Fibroblast of skin of right quadriceps (primary cell): ENCODE measurements at places on chromosomes 16 and 17.

GRCh38 chr17:67636834-67637520, 80.8 kb upstream of the NOL11 start:
- DNase-seq, result peak; percentile 37

DNA sequence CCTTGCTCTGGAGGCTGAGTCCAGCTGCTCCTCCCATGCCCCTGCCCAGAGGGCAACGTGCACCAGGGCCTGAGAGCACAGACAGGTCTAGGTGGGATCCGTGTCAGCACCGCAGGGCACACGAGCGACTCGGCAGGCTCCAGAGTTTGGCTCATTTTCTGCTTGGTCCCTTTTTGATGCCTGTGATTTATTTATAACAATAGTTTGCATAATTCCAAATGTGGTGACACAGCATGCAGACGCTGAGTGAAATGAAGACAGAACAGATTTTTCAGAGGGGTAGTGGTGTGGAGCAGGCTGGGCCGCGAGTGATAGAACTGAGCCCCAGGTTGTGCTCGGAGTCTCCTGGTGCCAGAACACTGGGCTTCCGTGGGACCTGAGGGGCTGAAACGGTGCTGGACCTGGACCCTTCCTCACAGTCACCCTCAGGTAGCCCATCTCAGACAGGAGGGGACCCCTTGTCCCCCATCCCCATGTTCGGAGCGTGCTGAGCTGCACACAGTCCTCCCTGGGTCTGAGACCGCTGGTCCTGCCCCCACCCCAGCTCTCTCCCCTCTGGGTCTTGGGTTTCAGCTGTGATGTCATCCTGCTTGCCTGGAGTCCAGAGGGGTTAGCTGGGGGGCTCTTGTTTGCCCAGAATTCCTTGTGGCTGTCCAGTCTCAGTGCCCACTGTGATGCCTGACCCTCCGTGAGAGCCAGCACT, 95.9 kb downstream of the METRNL start:
- DNase-seq, result no peak

DNA sequence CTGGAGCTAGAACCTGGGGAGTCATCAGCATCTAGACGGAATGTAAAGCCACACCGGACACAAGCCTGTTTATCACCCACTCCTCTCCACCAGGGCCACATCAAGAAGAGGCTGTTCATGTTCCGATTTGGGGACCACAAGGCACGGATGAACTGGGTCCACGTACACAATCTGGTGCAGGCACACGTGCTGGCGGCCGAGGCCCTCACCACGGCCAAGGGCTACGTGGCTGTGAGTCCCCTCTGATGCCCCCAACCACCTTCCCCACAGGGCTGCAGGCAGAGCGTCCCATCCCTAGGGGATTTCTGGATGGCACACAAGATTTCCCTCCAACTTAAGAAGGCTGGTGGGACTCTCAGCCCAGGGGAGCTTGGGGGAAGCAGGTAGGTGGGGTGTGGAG, 19.1 kb downstream of the SDR42E2 start:
- no peak for DNase-seq

DNA sequence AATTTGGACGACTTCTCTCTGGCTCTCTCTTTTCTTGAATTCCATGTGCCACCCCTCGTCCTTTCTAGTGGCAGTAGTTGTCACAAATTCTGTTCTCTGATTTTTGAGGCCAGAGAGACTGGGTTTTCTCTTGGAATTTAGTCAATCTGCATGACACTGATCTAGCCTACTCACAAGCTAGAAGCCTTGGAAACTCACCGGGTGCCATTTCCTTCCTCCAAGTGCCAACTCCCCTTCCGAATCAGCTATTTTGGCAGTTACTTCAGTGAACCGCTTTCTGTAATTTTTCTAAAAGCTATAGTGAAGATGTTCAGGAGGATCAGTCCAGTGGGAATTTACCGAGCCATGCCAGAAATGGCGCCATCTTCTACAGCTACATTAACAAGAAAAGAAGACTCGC, 228.9 kb downstream of the PMP22 start:
- no peak for DNase-seq

- DNase-seq, result no peak
Observed at GRCh38 chr17:28725660-28726225, 290 bp downstream of the TLCD1 start.

- DNase-seq, result no peak
Observed at GRCh38 chr16:4513881-4514280, 24.7 kb downstream of the CDIP1 start.

DNA sequence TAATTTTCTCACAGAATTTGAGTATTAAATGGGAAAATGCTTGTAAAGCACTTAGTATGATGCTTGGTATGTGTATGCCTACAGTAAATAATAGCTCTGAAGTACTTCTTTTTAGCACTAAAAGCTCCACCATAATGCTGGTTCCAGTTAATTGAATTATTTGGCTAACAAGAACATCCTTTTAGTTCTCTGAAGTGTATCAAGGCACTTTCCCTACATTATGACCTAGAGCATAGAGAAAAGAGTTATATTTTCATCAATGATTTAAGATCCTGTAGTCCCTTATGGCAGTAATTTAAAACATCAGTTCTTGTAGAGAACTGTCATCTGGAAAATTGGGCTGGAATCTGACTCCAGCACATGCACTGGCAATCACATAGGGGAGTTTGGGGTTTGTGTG, 21.9 kb upstream of the PHAF1 start:
- DNase-seq, result no peak

DNA sequence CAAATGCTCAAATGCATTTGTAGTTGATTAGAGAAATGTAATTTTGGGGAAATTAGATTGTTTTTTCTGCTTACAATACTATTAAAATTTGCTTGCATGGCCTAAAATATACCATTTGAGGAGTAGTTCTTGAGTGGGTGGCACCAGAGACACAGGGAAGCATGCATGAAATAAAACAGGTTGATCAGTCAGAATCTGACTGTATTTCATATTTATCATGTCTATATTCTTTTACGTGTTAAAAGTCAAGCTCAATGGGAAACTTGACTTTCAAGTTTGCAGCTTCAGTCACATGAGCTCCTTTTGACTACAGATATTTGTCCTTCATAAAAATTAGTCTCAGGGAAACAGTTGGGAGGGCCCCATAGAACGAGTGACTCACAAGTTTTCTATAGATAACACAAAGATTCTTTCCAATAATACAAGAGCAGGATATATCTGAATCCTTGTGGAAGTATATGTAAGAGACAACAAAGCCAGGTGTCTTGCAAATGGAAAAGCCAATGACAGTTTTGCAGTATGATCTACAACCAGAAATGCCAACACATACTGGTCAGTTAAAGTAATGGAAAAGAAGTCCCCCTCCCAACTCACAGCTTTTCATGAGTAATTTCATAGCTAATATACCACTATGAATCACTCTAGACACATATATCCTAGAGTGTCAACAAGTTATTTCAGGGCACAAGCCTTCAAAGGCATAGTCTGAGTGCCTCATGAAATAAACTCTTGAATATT, 42.2 kb upstream of the CORO6 start:
- DNase-seq, result peak; percentile 83

GRCh38 chr16:49580751-49581303, 207.2 kb downstream of the C16orf78 start:
- DNase-seq, result no peak

GRCh38 chr17:50693036-50693682, 14.6 kb downstream of the ANKRD40 start:
- DNase-seq, result peak; percentile 44

DNA sequence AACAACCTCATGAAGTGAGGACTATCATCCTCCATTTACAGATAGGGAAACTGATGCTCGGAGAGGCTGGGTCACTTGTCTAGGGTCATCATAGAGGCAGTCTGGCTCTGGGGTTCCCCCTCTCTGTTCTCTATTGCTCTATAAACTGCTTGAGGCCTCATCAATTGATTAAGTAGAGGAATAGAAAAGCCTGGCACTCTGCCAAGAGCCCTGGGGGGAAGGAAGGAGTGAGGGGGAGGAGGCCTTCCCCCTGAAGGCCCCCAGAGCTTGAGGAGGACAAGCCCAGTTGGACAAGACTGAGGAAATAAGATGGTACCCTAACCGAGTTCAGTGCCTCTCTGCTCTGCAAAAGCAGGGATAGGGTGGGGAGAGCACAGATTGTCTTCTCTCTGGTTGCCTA, 21.0 kb downstream of the SDK2 start:
- DNase-seq, result no peak

DNA sequence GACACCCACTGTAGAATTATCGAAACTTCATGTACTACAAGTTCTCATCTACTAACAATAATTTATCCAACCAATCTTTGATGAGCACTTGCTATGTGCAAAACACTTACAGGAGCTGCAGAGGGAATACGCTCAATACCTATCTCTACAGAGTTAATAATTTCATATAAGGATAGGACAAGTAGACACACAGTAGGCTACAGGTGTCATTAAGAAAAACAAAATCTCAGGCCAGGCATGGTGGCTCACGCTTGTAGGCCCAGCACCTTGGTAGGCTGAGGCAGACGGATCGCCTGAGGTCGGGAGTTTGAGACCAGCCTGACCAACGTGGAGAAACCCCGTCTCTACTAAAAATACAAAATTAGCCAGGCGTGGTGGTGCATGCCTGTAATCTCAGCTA, 91.3 kb upstream of the PLEKHM1 start:
- no peak for DNase-seq

- DNase-seq, result no peak
Observed at GRCh38 chr17:77778636-77779489, 179.6 kb upstream of the TNRC6C start.

DNA sequence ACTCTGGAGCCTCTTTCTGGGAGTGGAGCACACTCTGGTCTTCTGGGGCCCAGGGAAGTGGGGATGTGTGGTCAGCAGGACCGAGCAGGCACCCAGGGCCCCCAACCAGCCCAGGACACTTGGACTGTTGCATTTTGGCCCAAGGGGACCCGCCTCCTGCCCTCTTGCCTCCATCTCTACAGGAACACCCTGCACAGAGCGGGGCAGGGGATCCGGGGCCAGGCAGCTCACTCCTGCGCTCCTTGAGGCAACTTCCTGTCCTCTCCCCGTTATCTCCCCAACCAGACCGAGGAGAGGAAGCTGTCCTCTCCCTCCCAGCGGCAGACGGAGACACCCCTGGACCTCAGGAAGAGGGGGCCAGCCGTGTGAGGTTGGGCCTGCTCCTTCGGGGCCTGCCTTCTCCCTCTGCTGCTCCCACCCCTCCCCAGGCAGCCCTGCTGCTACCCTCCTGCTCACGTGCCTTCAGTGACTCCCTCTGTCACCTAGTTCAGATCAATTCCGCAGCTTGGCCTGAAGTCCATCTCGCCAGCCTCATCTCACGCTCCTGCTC, 10.0 kb upstream of the ATP2A3 start:
- no peak for DNase-seq

DNA sequence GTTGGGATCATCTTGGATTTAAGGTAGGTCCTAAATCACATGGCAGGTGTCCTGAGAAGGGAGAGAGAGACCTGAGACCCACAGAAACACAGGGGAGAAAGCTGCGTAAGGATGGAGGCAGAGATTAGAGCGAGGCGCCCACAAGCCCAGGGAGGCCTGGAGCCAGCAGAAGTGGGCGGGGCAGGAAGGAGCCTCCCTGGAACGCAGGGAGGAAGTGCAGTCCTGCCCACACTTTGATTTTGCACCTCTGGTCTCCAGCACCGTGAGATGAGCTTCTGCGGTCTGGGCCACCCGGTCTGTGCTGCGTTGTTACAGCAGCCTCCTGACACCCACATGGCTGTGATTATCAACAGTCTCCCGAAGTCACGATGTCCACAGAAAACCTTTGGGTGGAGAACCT, 6.4 kb downstream of the DNASE1L2 start:
- DNase-seq, result no peak

DNA sequence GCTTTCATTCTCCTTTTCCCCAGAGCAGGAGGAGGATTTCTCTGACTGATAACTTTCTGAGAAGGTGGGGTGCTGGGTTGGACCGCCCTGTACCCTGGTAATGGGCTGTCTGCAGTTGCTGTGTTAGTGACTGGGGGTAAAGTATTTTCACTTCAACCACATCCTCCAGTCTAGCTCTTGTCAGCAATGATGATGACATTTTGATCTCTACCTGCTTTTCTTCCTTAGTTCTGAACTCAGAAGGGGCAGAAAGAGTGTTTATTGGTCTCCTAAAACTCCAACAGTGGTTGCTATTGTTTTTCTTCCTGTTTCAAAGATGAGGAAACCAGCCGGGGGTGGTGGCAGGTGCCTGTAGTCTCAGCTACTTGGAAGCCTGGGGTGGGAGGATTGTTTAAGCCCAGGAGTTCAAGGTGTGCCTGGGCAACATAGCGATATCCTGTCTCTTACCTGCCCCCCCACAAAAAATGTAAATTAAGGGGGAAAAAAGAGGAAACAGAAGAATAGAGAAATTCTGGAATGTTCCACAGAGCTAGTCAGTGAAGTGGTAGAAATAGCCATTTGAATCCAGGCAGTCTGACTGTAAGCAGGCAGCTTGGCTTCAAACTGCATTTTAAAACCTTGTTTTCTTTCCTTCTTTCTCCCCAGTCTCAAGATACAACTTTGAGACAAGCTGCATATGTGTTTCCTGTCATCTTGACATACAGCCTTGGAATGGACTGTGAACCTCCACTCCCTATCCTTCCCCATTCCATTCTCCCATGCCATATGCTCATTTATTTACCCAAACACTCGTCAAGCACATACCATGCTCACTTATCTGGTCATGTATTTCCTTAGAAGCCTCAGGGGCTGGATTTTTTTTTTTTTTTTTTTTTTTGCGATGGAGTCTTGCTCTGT, 3.3 kb upstream of the N4BP1 start:
- peak; percentile 80 for DNase-seq

DNA sequence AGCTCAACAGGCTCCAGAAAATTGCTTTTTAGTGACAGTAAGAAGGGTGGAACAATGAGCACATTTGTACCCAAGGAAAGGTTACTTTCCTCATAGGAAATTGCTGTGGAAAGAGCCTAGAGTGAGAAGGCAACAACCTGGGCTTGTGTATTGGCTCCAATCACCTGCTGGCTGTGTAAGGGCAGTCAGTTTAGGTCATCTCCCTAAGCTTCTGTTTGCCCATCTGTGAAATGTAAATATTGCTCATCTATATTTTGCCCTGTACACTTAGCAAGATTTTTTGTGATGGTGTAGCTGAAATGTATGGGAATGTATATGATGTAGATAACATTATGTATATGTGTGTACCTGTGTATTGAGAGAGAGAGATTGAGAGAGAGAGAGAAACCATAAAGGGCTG, 225.2 kb upstream of the MPHOSPH6 start:
- no peak for DNase-seq
